NCI-H446 (cell line): ENCODE measurements at places on chromosomes 6 and 20.

GRCh38 chr6:126701676-126702560 is 362.0 kb downstream of the CENPW start:
- no peak for DNase-seq

DNA sequence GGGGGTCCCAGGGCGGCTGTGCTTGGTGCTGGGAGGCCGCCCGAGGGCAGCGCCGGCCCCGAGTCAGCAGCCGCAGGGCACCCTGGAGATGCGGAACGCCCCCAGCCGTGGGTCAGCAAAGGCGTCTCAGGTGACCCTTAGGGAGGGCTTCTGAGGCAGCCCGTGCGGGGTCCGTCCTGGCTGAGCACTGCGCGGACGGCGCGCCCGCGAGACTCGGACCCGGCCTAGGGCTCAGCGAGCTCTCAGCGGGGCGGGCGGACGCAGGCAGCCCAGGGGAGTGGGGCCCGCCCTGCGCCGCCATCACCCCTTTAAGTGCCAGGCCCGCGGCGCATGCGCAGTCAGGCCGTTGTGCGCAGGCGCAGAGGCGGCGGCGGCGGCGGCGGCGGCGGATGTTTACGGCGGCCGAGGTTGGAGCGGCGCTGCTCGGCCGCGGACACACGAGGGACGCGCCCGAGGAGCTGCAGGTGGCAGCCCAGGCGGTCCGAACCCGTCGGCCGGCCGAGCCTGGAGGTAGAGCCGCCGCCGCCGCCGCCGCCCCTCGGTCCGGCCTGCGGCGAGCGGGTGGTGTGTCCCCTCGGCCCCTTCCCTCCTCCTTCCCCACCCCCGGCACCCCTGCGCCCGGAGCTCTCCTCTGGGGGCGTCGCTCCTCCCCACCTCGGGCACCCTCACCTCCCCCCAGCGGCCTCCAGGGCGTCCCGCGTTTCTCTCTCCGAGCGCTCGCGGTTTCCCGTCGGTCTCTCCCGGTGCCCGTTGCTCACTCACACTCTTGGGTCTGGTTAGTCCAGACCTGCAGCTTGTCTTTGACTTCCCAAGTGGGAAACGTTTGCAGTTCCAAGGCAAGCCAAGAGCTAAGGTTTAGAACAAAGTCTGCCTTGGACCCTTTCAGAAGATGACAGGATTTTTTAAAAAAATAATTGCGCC is at the start of gene PCMTD2:
Gene PCMTD2 (plus strand): TSS at position 388 of the 921 bp plus-strand sequence. CDS start 4,218 bp downstream, outside the sequence.
- peak; percentile 83 for DNase-seq

DNA sequence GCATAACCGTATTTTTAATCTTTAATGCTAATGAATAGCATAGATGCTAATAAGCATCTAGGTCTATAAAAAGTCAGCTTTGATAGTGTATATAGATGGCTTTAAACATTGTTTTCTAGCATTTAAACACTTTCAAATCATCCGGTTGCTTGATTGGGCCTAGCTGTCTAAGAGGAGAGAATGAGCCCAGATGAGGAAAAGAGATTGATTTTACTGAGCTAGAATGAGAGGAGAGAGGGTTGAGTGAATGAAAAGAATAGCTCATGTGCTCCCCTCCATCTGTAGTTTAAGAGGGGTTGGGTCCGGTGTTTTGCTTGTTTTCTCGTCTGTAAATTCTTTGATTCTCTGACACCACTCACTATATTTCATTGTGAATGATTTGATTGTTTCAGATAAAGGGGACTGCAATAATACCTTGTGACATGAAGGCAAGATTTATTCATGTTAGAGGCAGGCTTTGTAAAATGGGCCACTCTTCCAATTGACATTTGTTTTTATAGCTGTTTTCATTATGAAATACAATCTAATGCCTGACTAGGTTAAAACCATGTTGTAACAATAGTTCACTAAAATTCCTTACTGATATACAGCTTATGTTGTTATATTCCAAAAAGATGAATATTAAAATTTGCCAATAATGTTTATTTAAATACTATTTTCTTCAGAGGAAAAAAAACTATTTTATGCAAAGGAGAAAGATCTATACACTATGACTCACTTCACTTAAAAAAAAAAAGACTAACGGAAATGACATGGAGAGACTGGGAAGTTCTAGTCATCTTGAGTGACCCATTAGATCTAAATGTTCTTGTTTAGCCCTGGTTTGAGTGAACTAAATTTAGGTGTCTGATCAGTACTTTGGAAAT is 3.2 kb downstream of the PTPN1 start:
- DNase-seq, result no peak

GRCh38 chr6:159038914-159039884 is 5.6 kb downstream of the TAGAP start:
- DNase-seq, result no peak

- no peak for DNase-seq
Measured at GRCh38 chr6:143322386-143322785, 128.1 kb downstream of the ADAT2 start.

- DNase-seq, result no peak
Measured at GRCh38 chr20:10472871-10473270, 37.8 kb downstream of the SLX4IP start.

- DNase-seq, result peak; percentile 72
Measured at GRCh38 chr6:33375143-33375671, 16.4 kb upstream of the KIFC1 start.

DNA sequence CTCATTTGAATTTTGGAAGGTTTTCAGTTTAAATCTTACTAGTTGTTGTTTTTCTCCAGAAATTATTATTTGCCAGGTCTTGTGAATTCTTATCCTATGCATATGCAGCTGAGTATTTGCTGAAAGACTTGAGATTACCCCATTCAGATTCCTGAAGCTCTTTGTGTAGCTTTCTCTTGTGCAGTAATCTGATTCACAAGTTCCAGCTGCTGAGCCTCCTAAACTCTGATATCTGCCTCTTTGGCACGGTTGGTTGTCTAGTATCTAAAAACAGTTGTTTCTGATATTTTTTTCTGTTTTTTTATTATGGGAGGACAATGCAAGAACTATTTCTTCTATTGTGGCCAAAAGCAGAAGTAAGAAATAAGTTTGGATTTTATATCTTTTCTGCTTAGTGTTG is 863.9 kb upstream of the MANEA start:
- DNase-seq, result no peak

DNA sequence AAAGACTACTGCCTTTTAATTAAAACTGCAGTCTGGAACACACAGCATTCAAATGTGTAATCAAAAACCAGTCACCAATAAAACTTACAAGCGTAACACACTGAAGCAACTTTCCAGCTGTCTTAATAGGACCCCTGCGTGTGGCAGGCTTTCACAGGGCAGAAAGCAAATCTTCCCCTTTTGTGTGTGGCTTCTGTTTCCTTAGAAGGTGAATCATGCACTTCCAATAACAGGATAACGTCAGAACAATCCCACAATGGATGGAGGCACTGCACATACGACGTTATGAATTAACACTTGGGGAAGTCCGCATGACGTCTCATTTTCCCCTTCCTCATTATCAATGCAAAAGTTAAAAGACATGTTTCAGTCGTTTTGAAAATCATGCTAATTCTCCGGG is 44.8 kb downstream of the INSM1 start:
- DNase-seq, result peak; percentile 8

DNA sequence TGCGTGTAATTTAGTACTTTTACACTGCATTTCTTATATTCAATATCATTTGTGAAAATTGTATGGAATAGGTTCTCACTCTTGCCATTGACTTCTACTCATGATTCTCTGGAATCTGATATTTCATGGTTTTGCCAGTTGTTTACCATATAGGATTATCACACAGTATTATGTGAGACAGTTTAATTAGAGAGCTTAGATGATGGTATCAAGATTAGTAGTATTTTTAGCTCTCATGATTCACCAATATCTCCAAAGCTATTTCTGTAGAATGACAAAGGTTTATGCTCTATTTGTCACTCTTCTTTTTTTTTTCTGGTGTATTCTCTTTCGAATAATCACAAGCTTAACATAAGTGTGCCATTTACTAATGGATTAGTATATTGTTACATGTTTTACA is 45.9 kb downstream of the EPHA7 start:
- no peak for DNase-seq

GRCh38 chr6:141488488-141488887 is 644.2 kb upstream of the GJE1 start:
- no peak for DNase-seq

DNA sequence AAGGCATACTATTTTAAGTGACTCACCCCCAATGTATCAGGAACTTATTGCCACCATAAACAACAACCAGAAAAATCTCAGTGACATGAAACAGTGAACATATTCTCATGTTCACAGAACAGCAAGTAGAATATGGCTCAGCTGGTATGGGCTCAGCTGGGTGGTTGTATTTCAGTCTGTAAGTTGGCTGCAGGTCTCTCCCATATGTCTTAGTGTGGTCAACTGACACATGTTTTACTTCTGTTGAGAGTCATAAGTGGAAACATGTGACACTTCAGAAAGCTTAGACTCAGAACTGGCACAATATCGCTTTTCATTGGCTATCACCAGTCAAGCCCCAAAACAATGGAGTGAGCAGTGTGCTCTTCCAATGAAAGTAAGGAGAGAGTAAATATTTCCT is 574.1 kb downstream of the HAO1 start:
- no peak for DNase-seq

DNA sequence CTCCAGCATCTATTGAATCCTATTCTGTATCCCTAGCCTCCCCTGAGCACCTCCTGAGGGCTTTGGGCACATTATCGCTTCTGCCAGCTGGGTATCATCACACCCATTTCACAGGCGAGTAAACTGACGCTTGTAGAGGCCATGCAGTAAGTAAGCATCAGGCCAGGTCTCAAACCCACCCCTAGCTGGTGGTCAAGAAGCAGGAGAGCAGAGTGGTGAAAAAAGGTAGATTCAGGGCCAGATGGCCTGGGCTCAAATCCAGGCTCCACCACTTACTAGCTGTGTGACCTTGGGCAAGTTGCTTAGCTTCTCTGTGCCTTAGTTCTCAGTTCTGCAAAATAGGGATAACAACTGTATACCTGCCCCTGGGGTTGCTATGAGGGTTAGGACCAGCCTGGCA is 19.9 kb downstream of the GRM4 start:
- no peak for DNase-seq

DNA sequence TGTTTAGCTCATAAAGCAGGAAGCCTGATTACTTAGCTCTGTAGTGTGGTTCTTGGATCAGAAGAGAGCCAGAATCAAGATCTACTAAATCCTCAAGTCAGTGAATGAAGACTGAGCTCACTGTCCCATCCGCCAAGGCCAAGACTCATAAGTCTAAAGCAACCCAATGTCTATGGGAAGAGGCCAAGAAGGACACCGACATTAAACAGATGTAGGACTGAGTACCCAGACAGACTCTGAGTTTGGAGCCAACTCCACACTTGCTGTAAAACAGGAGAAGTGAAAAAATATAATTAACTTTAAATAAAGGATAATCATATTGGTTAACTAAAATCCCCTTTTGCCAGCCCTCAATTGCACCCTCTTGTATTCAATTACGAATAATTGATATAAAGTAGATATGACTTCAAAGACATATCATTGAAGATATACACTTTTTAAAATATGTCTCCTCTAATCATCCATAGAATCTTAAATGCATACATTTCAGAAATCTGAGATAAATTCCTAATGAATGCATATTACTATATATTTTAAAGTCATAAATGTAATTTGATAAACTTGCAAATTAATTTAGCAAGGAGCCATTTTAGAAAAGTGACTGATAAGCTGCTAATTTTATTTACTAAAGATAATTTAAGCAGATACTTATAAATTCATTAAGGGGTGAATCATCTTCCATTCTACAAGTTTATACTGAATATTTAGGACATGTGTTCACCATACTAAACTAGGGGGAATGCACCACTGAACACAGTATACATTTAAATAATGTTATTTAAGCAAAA is 617.0 kb upstream of the ARID1B start:
- DNase-seq, result no peak

DNA sequence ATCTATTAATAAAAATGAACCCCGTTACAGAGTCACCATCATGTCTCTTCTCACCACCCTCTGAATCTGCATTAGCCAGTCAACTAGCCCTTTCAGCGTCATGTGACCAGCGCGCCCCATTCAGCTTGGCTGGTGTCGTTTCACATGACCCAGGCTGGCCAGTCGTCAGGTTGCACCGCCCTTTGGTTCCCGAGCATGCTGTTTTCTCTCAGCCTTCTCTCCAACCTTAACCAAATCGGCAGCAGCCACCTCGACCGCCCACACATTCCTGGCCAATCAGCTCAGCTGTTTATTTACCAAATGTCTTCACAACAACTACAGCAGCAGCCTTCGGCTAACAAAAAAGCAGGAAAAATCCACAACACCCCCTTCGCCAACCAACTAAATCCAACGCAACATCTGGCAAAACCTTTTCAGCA is 5.6 kb downstream of the SRSF3 start:
- no peak for DNase-seq

- DNase-seq, result no peak
Measured at GRCh38 chr6:142523515-142524375, 221.9 kb downstream of the ADGRG6 start.

DNA sequence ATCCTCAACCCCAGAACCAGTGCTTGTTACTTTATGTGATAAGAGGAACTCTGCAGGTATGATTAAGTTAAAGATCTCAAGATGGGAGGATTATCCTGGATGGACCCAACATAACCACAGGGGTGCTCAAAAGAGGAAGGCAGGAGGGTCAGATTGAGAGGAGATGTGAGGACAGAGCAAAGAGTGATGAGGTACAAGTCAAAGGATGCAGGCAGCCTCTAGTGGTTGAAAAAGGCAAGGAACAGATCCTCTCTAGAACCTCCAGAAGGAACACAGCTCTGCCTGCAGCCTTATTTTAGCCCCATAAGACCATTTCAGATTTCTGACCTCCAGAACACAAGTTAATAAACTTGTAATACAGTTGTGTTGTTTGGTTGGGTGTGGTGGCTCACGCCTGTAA is 41.2 kb downstream of the PDSS2 start:
- DNase-seq, result no peak

GRCh38 chr6:37429352-37429750 is 3.7 kb upstream of the CMTR1 start:
- no peak for DNase-seq

GRCh38 chr6:153525998-153526397 is 394.9 kb upstream of the RGS17 start:
- no peak for DNase-seq

DNA sequence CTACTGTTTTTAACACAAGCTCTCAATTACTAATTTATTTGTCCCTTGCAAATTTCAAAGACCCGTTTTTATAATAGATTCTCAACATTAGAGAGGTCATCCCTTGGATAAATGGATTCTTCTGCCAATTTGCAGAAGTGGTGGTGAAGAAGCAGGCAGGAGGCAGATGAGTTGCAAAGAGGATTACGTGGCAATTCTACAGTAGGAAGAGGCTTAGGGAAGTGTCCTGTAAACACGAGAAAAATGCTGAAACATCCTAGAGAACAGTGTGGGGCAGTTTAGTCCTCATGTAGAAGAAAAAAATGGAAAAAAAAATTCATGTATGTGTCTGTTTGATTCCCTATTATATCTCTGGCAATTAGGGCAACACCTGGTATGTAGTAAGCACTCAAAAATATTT is 87.6 kb downstream of the BMP2 start:
- no peak for DNase-seq

DNA sequence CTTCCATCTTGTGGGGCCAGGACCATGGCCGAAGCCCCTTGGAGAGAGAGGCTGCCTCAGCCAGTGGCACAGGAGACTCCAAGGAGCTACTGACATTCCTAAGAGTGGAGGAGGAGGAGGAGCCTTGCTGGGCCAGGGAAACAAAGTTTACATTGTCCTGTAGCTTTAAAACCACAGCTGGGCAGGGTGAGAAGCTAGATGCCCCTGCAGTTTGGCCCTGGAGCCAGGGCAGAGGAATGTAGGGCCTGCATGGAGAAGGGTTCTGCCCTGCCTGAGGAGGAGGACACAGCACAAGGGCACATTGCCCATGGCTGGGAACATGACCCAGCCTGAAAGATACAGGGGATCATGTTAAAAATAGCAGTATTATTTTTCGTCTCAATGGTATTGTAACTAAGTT is 37.4 kb downstream of the PLCG1 start:
- DNase-seq, result no peak

- DNase-seq, result peak; percentile 55
Measured at GRCh38 chr6:33118525-33119123, 42.8 kb downstream of the HLA-DPB1 start.
